Vagina (tissue), 2 donors: ENCODE measurements at places on chromosomes 5 and 9. TPM values are rescaled to one million over a fixed set of nuclear protein-coding genes. Genes with fewer than 3 reads are reported as not detected.

GABRA6 gene
- not detected for total RNA-seq

PRR7 gene
- total RNA-seq, result 1.2 TPM

DNA sequence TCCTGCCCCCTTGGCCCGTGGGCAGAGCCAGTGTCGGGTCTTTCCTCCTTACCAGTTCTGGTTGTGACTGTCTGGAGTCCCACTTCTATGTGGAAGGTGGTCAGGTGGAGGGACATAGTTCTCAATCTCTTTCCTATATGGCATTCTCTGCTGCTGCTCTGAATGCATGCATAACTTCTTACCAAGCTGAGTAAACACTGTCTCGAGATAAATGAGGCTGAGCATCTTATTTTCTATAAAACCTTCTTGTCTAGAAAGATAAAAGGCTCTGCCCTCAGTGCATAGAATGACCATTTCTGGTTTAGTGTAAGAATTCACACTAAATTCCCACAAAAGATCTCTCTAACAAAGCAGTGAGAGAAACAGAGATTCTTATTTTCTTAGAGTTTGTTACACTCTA lies 106.2 kb upstream of the TBC1D2 start:
- H3K27me3 ChIP-seq, result no peaks in the 10 kb centered on the region
- no peak overlapping the region for H3K27ac ChIP-seq
- no peaks in the 10 kb centered on the region for H3K4me1 ChIP-seq

DNA sequence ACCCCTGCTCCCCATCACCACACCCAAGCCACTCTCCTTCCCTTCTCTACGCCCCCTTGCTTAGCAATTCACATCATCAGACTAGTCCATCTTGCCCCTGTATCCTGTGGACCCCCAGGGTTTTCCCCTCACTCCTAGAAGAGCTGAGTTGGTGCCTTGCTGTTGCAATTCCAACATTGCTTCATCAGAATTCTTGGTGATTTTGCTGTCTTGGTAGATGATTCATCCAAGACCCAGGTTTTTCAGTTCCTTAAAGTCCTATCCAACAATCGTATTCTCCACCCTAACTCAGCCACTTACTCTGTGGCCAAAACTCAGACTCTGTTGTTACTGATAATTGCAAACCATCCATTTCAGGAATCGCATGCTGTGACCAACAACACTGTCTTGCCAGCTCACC lies 21.4 kb upstream of the CCNJL start:
- H3K4me1 ChIP-seq, result no peaks in the 10 kb centered on the region
- H3K4me3 ChIP-seq, result no peak overlapping the region
- DNase-seq, result no peak
- no peaks in the 10 kb centered on the region for H3K36me3 ChIP-seq

GRCh38 chr9:28260330-28260729 lies 687.0 kb upstream of the C9orf72 start:
- no peak overlapping the region for H3K27ac ChIP-seq
- H3K36me3 ChIP-seq, result no peaks in the 10 kb centered on the region
- DNase-seq, result no peak
- no peak overlapping the region for H3K4me3 ChIP-seq
- H3K4me1 ChIP-seq, result no peaks in the 10 kb centered on the region

- no peaks in the 10 kb centered on the region for H3K4me1 ChIP-seq
- DNase-seq, result no peak
- H3K27me3 ChIP-seq, result no peaks in the 10 kb centered on the region
- no peak overlapping the region for H3K4me3 ChIP-seq
Measured at GRCh38 chr9:129816501-129817435, 7.2 kb downstream of the TOR1A start.

- no peak for DNase-seq
- H3K4me3 ChIP-seq, result no peak overlapping the region
- no peaks in the 10 kb centered on the region for H3K27me3 ChIP-seq
- H3K4me1 ChIP-seq, result no peaks in the 10 kb centered on the region
- no peak overlapping the region for H3K27ac ChIP-seq
Measured at GRCh38 chr5:123617561-123617960, 105.6 kb downstream of the CSNK1G3 start.
